Liver (tissue), 10 donors: ENCODE measurements at places on chromosomes 6 and 20.
A peak's percentile ranks its signal among the peaks of the same experiment; 100 is the strongest.

GRCh38 chr6:105793130-105793529 lies 293.0 kb upstream of the PRDM1 start:
- no peak for DNase-seq

DNA sequence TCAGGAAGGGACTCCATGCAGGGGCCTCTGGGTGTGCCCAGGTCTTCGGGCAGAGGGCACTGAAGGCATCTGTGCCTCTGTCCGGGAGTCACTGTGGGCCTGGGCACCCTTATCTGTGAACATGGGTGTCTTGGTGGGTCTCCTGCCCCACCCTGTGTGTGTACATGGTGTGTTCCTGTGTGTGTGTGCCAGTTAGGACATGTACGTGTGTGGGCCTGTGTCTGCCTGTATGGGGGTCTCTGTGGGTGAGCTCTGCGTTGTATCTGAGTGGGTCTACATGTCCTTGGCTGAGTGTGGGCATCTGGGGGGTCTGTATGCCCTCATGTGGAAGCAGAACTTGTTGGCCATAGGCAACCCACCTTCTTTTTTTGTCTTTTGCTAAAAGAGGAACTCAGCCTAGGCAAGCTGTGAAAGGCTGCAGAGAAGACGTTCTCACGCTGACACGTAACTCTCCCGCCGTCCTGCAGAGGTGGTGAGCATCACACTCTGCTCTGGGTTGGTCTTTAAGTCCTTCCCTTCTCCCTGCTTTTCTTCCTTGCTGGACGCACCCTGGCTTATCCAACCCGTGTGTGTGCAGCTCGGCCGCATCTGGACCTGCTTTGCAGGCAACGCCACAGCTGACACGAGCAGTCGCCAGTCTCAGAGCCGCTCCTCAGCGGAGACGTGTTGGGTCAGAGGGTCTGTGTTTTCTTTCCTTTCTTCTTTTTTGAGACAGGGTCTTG lies 532 bp upstream of the NPBWR2 start:
- no peak for DNase-seq

DNA sequence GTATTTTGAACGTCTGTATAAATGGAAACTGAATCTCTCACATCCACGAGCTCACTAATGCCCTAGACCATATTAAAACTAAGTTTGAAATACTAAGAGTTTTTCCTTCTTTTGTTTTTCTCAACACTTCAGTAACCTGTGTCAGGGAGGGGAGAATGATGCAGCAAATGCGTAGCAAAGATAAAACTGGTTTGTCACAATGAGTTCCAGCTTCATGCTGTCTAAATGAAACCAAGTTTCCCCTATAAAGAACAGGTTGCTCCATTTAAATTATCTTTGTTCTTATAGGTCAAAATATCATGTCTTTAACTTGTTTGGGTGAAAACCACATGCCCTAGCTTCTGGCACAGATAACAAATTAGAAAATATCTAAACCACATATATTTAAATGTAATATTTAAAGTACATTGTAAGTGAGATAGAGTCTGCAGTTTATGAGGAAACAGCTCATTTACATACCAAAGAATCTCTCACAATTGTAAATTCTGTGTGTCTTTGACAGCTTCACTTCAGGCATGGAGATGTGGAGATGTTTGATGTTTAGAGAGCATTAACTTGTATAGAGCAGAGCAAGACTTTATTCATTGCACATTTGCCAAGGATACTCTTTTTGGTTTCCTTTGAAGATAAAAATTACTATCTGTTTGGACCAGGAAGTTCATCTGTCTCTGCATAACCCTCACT lies 7.3 kb downstream of the TRDN start:
- no peak for DNase-seq

GRCh38 chr20:44819936-44820335 lies 9.6 kb upstream of the RIMS4 start:
- no peak for DNase-seq

DNA sequence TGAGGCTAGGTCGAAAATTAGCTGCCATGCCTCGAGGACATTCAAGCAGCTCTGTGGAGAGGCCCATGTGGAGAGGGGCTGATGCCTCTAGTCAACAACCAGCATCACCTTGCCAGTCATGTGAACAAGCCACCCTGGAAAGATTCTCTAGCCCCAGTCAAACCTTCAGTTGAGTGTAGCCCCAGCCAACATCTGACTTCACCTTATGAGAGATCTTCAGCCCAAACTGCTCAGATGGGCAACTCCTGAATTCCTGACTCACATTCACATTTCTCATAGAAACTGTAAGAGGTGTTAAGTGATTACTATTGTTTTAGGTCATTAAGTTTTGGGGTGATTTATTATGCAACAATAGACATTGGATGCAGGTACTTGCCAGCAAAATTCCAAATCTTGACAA lies 44.9 kb downstream of the GJA10 start:
- DNase-seq, result no peak

- no peak for DNase-seq
Measured at GRCh38 chr6:81969011-81969410, 216.5 kb upstream of the TENT5A start.

DNA sequence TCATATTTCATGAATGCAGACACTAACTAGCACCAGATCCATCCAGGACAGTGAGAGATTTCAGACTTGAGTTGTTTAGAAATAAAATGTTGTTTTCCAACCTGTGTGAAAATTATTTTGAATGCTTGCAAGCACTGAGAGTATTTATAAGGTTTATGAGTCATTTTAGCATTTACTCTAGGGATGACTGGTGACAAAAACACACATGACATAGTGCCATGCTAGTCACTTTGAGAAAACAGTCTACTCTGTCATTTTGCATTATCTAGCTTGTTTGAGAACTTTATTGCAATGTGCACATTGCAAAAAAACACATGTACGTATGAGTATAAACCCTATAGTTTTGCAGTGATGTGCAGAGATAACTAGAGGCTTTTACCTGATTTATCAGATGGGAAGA lies 456.6 kb downstream of the LMBRD1 start:
- DNase-seq, result no peak

- DNase-seq, result no peak
Measured at GRCh38 chr20:62831361-62831788, 14.5 kb downstream of the COL9A3 start.

DNA sequence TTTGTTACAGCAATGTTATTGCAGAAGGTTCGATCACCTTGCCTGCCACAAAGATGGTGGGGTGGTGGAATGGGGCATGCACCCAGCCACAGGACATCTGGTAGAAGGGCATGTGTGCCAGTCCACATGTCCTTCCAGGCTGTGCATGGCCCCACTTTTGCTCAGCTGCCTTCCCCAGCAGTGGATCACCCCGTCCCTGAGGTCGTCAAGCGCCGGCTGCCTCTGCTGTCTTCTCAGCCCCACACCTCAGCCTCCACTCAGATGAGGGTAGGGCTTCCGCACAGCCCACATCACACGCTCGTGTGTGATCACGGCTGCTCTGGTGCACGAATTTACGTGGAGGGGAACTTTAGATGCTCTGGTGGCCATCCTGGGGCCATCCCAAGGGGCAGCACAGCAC lies 109.5 kb upstream of the PMEPA1 start:
- no peak for DNase-seq

DNA sequence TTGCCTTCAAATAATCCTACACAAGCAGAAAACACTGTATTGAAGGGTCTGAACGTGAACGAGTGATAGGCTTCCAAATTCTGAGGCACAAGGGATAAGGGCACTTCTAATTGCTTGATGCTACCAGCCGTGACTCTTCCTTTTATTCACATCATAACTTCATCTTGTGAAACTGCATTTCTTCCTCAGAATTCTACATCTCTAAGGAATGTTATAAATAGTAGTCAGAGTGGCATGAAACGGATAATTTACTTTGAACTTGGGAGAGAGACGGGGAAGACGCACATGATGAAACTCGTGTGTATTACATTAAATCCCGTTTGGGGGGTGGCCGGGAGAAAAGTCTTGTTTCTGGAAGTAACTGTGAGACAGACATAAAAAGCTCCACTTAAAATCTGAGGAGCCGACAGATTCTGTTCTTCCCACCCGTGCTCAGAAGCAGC lies 754 bp downstream of the HDDC2 start:
- no peak for DNase-seq

DNA sequence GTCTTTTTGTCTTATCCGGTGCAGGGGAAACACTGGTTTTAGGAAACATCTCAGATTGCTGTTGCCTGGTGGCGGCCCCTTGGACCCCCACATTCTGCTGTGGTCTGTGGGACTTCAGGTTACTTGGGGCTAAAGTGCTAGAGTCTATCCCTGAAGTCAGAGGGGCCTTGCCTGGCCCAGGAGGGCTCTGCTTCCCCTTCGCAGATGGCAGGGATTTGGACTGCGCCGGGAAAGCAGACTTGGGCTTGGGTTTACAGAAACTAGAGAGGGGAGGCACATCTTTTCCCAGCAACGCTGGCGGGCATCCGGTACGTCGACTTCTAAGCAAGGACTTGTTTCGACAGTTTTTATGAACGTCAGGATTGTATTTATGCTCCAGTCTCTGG lies 17.5 kb downstream of the ZNF217 start:
- no peak for DNase-seq

GRCh38 chr6:5866547-5867051 lies 140.1 kb downstream of the NRN1 start:
- peak; percentile 4 for DNase-seq

GRCh38 chr20:35616465-35617396 lies 1.1 kb downstream of the SPAG4 start:
- peak; percentile 86 for DNase-seq

GRCh38 chr20:15902493-15902892 lies 670.8 kb downstream of the KIF16B start:
- no peak for DNase-seq

DNA sequence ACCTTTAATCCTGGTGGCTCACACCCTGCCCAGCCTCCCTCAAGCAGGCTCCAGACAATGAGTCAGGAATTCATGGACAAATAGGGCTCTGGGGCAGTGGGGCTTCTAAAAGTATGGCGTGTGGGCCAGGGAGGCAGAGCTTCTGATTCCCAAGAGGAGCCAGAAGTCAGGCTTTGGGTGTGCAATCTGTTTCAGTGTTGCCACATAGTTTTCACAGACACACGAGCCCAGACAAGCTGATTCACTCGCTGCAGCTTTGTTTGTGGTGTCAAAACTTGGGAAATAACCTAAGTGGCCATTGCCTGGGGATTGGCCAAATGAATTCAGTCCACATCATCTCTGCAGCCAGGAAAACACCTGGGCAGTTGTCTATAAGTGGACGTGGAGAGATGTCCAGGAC lies 9.2 kb downstream of the PEDS1 start:
- DNase-seq, result no peak

- DNase-seq, result no peak
Measured at GRCh38 chr20:57911512-57912226, 201.9 kb upstream of the PMEPA1 start.

DNA sequence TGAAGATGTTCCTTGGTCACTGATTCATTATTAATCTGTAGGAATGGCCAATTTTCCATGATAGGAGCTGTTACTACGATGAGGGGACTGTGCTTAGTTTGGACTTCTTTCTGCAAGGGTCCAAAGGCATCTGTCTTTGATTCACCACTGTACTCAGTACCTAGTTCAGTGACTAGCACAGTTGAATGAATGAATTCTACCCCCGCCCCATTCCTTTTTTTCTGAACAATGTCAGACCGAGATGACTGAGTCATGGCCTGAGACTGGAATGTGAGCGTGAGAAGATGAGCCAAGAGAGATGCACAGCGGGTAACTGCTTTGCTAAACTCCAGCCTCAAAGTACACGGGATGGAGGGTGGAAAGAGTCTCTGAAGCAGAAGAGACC lies 419 bp upstream of the SNHG17 start:
- DNase-seq, result no peak

GRCh38 chr6:72811971-72812421 lies 190.1 kb downstream of the KCNQ5 start:
- no peak for DNase-seq

DNA sequence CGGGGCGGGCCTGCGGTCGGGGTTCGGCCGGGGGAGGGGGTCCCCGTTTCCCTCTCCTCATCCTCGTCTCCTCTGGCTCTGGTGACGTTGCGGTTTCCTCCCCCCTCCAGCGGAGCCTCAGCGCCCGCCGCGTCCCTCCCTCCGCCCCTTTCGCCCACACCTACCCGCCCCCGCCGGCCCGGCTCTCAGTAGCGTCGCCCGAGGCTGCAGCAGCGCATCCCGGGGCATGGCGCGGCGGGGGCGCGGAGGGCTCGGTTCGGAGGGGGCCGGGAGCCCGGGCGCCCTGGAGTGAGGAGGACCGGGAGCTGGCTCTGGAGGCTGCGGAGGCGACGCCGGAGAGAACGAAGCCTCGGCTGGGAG lies at the start of gene DSE:
DSE (plus strand) TSS at position 188 of the 360 bp plus-strand sequence. CDS start 28,304 bp downstream, outside the sequence.
- peak; percentile 66 for DNase-seq

GRCh38 chr6:154752022-154752421 lies 18.8 kb downstream of the SCAF8 start:
- DNase-seq, result no peak

GRCh38 chr6:84492241-84493165 lies 265.1 kb upstream of the CEP162 start:
- DNase-seq, result no peak

- no peak for DNase-seq
Measured at GRCh38 chr6:142331075-142331551, 29.3 kb downstream of the ADGRG6 start.

DNA sequence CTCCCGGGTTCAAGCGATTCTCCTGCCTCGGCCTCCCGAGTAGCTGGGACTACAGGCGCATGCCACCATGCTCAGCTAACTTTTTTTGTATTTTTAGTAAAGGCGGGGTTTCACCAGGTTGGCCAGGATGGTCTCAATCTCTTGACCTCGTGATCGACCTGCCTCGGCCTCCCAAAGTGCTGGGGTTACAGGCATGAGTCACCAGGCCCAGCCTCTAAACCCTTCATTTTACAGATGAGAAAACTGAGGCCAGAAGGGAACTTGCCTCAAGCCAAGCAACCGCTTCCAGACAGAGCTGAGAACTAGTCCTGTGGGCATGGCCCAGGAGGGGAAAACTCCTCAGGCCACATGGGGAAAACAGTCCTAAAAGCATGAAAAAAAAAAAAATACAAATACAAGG lies 47.1 kb downstream of the ZMYND8 start:
- no peak for DNase-seq

DNA sequence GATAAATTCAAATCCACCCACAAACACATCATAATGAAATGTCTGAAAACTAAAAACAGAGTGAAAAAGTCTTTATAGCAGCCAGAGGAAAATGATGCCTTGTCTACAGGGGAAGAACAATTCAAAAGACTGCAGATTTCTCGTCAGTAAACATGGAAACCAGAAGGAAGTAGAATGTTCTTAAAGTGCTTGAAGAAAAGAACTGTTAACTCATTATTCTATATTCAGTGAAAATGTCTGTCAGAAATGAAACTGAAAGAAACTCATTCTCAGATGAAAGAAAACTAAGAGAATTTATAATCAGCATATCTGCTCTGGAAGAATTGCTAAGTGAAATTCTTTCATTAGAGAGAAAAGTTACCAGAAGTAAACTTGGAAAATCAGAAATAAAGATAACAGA lies 416.1 kb downstream of the TBC1D32 start:
- no peak for DNase-seq

DNA sequence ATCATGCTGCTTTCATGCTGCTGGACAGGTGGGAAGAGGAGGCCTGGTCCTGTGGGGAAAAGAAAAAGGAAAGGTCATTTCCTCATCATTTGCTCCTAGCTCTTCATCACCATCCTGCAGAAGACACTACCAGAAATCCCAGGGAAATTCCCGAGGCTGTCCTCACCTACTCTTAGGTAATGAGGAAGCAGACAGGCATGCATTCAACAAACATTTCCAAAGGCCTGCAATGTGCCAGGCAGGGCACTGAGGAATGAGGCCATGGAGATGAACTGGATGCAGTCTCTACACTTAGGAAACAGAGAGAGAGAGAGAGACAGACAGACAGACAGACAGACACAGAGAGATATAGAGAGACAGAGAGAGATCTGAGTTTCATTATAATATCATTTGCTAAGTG lies 83.0 kb upstream of the MRPS10 start:
- DNase-seq, result no peak

GRCh38 chr20:51346686-51347485 lies 195.6 kb downstream of the NFATC2 start:
- DNase-seq, result no peak
